Upper lobe of left lung (tissue), 6 donors: ENCODE measurements at places on chromosomes 1 and 21.

DNA sequence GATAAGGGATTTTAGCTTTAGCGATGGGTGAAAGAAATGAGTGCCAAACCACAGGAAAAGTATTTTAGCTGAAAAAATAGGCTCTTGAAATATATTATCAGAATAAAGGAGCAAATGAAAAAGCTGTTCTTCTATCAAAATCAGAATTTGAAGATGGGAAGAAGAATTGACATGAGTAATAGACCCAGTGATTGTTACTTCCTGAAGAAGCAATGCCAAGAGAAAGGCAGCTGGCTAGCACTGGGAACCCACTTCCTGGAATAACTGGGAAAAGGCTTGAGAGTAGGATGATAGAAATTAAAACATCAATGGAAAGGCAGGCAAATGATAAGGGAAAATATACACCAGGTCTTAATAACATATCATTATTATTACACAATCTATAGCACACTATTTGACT, 29.9 kb upstream of the LYPLAL1 start:
- no peak for DNase-seq

DNA sequence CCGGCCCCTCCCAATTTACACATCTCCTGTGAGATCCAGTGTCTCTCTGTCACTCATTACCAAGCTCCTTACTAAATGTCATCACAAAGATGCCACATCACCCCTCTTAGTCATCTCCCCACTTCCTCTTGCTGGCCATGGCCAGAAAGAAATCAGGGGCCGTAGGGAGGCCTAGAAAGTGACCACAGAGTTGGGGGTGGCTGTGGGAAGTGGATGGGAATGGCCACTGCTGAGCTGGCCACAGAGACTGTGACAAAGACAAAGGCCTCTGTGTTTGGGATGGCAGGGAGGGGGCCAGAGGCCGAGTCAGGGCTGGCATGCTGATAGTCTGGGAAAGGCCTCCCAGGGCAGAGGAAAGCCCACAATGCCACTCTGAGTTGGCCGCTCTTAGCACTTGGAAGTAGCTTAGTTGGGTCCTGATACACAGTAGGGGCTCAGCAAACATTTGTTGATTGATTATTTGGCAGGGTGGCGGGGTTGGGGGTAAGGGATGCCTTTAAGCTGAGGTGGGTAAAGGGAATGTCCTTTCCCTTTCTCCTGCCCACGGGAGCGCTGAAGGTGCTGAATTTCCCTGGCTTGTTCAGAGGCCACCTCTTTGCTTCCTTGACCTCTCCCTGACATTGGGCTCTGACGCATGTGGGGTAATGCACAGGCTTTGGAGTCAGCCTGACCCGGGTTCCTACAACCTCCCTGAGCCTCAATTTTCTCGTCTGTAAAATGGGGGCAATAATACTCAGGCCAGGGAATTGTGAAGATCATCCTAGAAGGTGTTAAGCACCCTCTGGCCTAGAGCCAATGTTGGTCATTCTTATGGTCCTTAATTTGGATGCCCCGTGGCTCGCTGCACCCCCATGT, 13.2 kb downstream of the NAV1 start:
- no peak for DNase-seq

- DNase-seq: no peak
Observed at GRCh38 chr1:161068306-161069234, 1.1 kb downstream of the ARHGAP30 start.

GRCh38 chr1:203121186-203122015, 6.1 kb upstream of the ADORA1 start:
- no peak for DNase-seq

DNA sequence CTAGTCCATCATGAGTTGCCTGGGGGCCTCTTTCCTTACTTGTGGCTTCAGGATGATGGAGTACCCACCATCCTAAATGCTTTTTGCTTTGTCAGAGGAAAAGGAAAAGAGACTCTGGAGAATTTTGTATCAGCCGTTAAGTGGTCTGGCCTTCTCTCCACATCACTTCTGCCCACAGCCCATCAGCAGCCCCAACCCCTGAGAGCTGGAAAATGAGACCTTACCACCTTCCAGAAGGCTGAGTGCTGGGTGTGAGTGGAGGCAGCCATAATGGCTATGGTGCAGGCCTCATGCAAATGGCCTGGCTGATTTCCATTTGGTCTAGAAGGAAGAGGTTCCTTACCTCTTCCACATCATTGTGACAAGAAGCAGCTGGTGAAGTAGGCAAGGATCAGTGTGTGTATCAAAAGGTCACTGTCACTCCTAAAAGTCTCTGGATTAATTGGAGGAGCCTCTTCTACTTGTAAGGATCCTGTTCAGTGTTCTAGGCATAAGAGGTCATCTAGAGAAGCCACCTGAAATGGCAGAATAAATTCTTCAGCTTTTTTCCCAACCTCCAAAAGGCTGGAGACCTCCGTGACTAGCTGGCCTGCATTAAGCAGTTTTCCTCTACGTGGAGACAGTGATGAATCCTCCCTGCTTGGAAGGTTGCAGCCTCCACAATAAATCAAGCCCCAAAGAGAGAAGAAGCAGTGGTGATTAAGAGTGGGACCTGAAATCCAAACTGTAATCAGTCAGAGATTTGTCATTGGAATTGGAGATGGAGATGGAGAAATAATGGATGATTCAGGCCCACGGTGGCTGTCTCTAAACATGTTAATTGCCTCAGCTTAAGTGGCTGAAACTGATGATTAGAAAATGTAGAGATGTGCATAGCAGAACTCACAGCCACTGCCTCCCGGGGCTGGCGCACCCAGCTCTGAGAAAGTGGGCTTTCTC, 111.5 kb downstream of the CNIH3 start:
- DNase-seq: no peak

DNA sequence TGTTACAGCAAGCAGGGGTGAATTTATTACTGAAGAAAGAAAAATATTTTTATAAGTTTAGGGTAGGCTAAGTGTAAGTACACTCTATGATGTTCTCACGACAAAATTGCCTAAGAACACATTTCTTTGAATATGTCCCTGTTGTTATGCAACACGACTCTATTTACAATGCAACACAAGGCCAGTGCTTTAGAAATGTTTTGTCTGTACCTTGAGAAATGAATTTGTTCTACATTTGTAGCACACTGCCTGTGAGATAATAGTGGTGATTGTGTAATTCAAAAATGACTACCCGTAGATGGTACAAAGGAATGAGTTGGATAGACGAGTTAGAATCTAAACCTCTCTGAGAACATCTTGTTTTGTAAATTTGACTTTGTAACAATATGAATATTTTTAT, 63.7 kb upstream of the IGSF5 start:
- no peak for DNase-seq

GRCh38 chr1:66237722-66238479, 296.1 kb upstream of the SGIP1 start:
- DNase-seq: no peak
